ENCODE measurements at places on chromosomes 16 and 17. TPM values are rescaled to one million over a fixed set of nuclear protein-coding genes. Genes with fewer than 3 reads are reported as not detected.

SLC47A1 gene
- total RNA-seq, result 8.8 TPM

- no peak for DNase-seq
These were observed 22.3 kb downstream of the RHBDL3 start for GRCh38 chr17:32287804-32288511.

- DNase-seq, result no peak
These were observed 22.3 kb downstream of the ERN1 start for GRCh38 chr17:64107500-64108236.

DNA sequence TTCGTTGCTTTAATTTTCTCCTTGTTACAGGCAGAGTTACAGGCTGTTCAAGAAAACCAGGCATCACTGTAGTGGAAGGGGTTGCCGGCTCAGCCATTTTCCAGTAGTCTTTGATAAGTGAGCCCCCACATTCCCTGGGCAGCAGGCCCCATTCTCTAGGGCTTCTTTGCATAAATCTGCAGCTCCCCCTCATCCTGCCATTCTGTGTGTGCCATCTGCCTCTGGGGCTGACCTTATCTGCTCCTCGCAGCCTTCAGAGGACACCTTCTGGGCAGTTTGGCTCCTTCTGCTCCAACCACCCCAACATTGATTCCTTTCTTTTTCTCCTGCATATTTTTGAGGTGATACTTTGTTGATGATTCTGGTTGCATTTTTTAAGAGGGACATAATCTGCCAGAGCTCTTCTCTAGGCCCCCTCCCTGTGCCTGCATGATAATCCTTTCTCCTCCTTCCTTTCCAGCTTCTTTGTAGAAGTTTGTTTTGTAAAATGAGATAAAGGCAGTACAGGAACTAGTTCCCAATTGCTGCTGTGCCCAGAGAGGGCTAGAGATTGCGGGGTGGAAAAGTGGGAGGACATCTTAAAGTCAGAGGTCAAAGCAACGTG lies 17.1 kb downstream of the RND2 start:
- DNase-seq, result no peak

DNA sequence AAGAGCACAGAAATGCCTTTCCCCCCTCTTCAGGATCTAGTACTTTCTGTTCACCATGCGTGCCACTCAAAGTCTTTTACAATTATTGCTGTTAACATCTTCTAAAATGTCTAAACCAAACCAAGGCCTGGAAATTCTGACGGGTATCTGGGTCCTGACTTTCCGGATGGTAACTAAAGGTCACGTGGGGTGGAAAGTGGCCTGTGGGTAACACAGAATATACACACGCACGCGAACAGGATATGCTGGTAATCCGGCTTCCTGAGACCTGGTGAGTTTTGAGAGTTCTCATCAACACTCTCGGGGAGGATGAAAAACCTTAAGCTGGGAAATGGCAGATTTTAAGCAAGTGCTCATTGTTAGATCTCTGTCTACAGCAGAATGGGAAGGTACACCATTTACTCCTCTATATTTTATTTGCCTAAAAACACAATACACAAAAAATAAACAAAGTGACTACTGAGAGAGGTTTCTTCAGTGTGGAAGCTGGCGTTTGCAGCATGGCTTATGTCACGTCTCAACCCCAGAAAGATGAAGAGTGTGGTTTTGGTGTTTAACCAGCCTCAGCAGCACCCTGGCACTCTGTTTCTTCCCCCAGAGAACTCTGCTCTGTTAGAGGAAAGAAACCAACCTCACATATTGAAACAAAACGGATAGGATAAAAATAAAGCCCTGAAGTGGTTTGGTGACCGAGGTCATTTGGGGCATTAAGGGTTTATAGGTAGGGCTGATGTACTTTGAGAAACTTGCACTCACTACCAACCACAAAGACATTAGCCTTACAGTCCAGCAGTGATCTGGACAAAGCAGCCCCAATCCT lies 37.3 kb downstream of the SMG6 start:
- no peak for DNase-seq

- DNase-seq, result no peak
These were observed 2.3 kb downstream of the SLC43A2 start for GRCh38 chr17:1626333-1626732.

GRCh38 chr17:57528058-57528451 lies 217.0 kb downstream of the CCDC182 start:
- DNase-seq, result no peak

Measured in breast epithelium (tissue), 4 donors.